AG20443 (cell line): ENCODE measurements at places on chromosomes 7 and 10.

DNA sequence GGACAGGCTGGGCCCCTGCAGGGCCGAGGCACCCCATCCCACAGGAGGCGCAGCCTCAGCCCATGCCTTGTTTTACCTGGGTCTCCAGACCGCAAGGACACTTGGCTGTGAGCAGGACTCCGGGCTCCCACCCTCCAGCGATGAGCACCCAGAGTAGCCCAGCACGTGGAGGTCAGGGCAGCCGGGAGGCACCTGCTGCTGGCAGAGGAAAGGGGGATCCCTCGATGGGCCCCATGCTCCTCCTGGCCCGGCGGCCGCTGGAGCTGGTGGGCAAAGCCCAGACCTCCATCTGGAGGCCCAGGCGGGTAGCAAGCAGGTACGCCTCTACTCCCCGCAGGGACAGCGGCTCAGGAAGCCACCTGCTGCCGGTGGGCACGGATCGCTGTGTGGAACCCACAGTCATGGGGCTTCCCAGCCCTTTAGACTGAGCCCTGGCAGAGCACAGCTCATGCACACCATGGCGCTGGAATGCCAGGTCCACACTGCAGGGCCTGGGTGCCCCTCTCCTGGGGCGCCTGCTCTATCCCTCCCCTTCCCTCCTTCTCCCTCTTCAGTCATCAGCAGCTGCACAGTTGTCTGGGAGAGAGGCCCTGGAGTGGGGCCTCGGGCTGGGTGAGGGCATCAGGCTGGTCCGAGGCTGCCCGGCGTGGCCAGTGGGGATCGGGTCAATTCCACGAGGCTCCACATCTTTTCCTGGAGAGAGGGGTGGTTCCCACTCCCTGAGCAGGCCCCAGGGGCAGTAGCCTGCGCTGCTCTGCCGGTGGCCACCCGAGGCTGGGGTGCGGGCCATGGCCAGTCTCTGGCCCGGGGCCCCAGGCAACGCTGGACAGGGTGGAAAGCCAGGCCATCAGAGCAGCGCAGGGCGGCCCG, 65.7 kb downstream of the PWWP2B start:
- no peak for DNase-seq

GRCh38 chr7:107332488-107333269, 137.2 kb upstream of the GPR22 start:
- DNase-seq, result no peak

DNA sequence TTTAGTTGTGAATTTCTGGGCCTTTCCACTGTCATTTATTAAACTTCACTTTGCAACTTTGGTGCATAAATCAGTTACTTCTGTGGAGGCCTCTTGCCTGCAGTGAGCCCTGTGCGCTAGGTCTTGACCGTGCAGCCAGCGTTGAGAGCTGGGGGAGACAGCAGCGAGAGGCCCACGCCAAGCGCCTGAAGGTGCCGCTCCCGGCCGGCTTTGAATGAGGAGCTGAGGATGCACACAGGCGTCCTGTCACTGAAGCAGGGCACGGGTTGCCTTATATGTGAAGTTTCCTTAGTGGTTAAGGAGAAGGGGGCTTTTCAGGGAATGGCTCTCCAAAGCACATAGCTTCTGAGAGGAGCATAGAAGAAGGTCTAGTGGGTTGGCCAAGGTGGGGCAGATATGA, 70.9 kb upstream of the CCNY start:
- no peak for DNase-seq

GRCh38 chr10:95181726-95182125, 12.3 kb upstream of the ACSM6 start:
- no peak for DNase-seq

DNA sequence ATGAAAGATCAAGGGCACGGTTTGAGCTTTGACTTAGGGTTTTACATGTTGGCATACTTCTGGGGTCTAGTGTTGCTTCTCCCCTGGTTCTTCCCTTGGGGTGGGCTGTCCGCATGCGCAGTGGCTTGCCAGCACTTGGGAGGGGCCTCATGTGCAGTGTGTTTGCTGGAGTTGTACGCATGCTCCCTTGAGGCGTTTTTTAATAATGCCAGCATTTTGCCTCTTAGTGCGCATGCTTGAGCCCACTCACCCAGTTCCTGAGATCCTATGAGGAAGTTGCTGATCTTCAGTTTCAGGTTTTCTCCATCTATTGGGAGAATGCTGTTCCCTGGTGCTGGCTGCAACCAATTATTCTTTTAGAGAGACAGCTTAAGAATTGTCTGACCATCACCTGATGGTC, 113.4 kb upstream of the GPR141 start:
- no peak for DNase-seq

- peak; percentile 37 for DNase-seq
Observed at GRCh38 chr7:55140221-55140940, 121.6 kb downstream of the EGFR start.

GRCh38 chr7:5309146-5309545, 26.4 kb downstream of the SLC29A4 start:
- no peak for DNase-seq
